ENCODE measurements at places on chromosomes 13 and 19.

- DNase-seq: peak; percentile 80
Measured at GRCh38 chr19:12884926-12885748, 1.9 kb downstream of the KLF1 start.

DNA sequence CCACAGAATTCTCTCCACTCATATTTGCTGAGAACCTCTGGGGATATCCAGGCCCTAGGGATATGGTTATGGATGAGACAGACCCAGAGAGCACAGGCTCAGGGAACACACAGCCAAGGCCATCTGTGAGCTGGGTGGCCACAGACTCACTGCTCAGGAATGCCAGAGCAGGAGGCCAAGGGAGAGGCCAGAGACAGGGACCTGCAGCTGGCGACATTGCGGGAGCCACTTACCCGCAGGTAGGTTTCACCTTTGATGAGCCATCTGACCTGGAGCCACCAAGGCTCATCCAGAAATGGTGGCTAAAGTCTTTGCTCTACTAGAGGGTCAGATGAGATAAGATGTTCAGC, 29.4 kb downstream of the CCNE1 start:
- DNase-seq: peak; percentile 15

GRCh38 chr19:10800488-10800887, 35.5 kb downstream of the TMED1 start:
- no peak for DNase-seq

GRCh38 chr13:79811170-79811569, 330.2 kb downstream of the NDFIP2 start:
- DNase-seq: no peak

- no peak for DNase-seq
Measured at GRCh38 chr19:49155820-49156346, 687 bp upstream of the HRC start.

DNA sequence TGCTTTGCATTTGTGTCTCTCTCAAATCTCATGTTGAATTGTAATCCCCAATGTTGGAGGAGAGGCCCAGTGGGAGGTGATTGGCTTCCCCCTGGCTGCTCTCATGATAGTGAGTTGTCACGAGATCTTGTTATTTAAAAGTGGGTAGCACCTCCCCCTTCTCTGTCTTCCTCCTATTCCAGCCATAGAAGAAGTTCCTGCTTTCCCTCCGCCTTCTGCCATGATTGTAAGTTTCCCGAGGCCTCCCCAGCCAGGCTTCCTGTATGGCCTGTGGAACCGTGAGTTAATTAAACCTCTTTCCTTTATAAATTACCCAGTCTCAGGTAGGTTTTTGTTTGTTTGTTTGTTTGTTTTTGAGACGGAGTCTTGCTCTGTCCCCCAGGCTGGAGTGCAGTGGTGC, 3.8 kb downstream of the LILRA4 start:
- DNase-seq: no peak

DNA sequence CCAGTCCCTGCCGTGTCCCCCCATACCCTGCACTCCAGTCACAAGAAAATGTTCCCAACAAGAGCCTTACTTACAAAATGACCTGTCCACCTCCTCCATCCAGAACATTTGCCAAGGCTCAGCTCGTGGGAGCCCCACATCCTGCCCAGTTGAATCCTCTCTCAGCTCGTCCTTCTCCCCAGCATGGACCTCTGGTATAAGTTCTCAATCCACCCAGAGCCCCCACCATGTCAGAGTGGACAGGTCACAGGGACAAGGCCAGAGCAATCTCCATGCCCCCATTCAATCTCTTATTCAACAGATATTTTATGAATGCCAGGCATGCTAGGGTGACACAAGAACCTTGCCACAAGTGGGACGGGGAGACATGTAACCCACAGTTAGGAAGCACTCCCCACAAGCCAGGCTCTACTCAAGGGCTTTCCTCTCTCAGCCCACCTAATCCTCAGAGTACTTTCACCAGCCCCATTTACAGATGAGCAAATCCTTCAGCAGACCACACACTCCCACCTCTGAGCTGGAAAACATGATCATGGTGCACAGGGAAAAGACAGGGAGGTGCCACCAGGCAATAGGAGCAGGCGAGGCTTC, 15.1 kb downstream of the DEDD2 start:
- DNase-seq: no peak

- no peak for DNase-seq
Measured at GRCh38 chr19:48970923-48971395, 5.8 kb downstream of the FTL start.

GRCh38 chr13:43785650-43786471, 911 bp downstream of the ENOX1 start:
- peak; percentile 56 for DNase-seq
